Amygdala (tissue), 56 donors: ENCODE measurements at places on chromosomes 1 and 21.

DNA sequence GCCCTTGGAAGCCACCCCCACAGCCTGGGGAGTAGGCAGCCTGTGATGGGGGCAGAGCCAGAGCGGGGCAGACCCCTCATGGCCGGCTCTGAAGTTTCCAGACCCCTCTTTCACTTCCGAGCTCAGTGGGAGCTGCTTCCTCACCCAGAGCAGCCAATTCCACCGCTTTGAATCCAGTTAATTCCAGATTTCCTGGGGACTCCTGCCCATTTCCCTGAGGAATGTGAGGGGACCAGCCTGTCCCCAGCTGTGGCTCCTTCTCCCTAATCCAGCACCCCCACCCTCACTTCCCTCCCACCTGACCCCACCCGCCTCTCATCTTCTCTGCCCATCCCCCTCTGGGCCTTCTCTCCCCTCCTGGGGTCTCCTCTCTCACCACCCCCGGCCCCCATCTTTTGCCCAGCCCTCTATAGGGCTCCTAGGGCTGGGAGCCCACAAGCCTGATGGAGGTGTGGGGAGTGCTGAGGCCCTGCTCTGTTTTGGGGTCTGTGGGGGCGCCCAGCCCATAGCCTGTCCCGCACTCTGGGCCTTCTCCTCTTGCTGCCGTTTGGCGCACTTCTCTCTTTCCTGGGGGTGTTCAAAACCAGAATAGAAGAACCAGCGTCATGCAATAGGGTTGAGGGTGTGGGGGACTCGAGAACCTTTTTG lies 26.2 kb upstream of the TNFRSF1B start:
- DNase-seq, result no peak

GRCh38 chr1:22971611-22972405 lies 858 bp downstream of the LACTBL1 start:
- DNase-seq, result no peak

DNA sequence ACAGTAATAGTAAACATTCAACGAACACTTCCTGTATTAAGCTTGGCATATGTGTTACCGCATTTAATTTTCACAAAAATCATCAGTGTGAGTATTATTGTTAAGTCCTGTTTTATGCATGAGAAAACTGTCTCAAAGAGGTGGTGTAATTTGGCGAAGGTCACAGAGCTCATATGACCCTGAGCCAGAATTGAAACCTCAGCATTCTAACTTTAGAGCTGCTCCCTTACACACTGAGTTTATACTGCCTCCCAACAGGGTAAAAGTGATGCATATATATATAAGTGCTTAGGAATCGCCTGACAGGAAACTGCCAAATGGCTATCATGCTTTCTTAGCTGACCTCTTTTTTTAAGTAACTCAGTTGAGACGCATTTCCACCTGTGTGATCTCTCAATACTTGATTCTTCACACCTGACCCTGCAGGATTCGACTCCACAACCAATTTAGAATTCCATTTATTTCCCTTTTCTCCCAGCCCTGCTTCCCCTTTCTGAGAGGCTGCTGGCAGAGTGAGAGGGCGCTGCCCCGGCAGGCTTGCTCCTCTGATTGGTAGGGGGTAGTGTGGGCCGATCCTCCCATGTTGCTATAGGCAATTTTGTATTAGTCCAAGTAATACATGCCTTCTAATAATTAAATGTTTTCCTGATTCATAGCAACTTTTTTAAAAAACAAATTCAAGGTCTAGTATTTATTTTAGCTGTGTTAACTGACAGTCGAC lies 40.5 kb downstream of the ZBTB40 start:
- DNase-seq, result no peak

- DNase-seq, result no peak
Measured at GRCh38 chr21:34897828-34898227, 151.3 kb downstream of the RUNX1 start.

DNA sequence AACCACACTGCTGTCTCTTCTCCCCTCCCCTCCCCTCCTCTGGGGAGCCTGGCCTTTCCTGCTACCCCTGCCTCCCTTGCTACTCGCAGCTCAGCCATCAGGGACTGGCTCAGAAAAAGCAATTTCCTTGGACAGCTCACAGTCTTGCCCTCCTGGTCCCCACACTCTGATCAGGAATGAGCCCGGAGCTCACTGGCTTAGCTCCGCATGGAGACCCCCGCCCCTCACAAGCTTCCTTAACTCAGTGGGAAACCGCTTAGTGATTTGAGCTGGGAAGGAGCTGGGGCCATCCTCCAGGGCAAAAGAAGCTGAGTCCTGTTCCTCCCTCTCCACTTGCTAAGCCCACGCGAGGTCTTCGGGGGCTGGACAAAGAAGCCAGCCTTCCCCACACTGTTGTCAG lies 70.3 kb upstream of the ACTL8 start:
- DNase-seq, result no peak

DNA sequence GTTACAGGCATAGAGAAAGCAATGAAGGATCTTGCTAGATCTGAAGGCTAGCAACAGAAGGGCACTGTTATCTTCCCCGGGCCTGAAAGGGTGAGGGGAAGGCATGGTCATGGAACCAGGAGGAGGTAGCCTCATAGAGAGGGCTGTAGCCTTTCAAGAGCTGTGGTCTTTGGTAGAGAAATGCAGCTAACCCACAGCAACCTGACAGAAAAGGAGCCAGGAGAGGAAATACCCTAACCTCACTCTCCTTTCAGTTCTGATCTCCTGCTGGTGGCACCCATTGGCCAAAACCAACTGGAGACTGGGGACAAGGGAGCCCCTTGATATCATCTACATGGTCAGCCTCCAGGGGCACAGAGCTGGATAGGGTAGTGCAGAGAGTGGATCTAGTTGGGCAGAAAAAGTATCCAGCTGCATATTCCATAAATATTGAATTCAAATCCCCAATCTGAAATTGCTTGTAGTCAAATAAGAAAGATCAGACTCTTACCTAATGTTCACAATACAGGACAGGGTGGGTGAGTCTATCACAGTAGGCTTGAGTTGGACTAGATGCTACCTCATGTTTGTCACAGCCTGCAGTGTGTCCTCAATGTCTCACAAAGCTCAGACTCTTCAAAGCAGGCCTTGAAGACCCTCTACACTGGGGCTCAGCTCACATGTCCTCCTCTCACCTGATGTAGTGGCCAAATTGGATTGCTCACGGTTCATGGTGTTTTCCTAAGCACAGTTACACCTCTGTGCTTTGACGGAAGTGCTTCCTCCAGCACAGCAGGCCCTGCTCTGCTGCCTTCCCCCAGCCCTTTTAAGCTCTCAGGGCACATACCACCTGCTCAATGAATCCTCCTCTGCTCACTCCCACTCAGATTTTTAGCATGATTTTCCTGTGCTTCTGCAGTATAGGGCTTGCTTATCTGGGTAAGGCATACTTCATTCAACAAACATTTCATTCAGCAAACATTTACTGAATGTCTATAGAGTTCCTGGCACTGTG lies 74.1 kb upstream of the JUN start:
- no peak for DNase-seq

- no peak for DNase-seq
Measured at GRCh38 chr1:247147781-247148180, 24.0 kb downstream of the ZNF124 start.

DNA sequence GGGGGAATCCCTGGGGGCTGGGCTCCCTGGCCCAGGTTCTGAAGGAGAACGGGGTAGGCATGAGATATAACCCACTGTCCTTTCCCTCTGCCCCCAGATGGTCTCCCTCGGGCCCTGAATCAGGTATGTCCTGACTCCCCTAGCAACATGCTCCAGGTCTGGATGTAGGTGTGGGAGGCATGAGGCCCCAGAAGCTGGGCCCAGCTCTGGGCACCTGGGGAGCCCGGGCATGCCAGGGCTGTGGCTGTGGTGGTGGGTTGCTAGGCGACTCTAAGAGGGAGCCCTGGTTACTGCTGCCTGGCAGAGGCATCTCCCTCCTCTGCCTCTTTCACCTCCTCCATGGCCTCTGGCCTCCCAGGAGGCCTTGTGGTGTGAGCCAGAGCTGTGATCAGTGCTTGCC lies 16.2 kb downstream of the FOXO6 start:
- DNase-seq, result no peak

DNA sequence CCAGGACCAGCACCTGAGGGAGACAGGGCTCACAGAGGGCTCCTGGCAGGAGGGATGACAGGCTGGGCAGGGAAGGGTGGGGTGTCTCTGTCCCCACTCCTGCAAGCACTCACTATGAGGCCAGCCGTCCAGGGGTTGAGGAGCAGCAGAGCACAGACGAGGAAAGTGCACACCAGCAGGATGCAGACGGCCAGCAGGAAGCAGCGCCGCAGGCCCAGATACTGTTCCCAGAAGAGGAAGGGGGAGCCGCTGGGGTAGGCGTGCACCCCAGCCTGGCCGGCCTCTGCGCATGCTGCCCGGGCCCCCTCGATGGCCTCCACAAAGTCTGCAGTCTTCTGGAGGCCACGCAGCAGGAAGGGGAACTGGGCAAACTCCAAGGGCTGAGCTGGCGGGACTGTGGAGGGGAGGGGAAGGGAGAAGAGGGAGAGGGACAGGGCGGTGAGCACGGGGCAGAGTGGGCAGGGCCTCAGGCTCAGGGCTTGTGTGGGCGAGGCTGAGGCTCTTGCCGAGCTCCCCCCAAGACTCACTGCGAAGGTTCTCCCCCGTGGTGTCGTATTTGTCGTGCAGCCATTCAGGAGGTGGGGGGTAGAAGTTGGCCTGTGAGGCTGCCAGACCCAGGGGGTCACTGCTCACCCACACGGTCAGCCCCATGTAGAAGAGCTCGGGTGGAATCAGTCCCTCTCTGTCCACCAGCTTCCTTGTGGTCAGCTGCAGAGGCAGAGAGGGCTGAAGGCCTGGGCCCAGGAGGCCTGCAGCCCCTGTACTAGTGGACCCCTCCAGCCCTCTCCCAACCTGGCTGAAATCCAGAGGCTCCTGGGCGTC lies 16.5 kb downstream of the PTCH2 start:
- DNase-seq, result no peak

GRCh38 chr21:44408226-44408625 lies 47.1 kb upstream of the LRRC3 start:
- no peak for DNase-seq

GRCh38 chr21:28554660-28555475 lies 437.8 kb downstream of the LTN1 start:
- DNase-seq, result no peak

GRCh38 chr1:169368406-169368769 lies 393 bp downstream of the BLZF1 start:
- DNase-seq, result no peak

DNA sequence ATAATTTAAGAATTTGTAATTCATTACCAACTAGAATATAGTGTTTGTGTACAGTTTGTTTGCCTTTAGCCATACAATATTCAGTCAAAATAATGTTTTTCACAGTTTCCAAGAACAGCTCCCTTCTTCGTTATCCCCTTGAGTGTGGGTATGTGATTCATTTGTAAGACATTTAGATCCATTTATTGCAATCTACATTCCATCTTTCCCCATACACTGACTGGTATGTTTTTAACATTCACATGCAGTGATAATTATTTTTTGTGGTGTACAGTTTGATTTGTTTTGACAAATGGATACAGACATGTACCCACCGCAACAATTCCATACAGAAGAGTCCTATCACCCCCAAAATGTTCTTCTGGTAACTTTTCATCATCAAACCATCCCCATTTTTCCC lies 589.1 kb upstream of the ADAMTS5 start:
- no peak for DNase-seq

DNA sequence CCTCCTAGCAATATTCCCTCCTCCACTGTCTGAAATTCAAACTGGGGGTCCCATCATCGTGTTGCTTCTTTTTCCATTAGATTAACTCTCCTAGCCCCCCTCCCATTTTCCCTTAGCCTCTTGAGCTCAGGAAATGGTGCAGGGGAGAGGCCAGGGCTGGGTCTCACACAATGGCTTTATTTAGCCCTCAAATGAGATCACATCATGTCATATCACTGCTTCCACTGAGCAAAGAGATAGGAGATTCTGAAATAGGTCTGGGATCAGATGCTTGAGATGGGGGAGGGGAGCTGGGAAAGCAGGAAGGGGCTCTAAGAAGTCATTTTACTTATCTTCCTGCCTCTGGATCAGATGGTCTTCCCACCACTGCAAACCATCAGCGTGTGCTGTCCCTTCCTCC lies 17.8 kb upstream of the ARHGEF2 start:
- no peak for DNase-seq

DNA sequence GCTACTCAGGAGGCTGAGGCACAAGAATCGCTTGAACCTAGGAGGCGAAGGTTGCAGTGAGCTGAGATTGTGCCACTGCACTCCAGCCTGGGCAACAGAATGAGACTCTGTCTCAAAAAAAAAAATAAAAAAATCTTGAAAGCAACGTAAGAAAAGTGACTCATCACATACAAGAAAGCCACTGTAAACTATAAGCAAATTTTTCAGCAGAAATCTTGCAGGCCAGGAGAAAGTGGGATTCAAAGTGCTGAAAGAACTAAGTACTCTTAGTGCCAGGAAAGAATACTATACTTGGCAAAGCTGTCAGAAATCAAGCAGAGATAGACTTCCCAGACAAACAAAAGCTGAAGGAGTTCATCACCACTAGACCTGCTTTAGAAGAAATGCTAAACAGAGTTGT lies 4.4 kb upstream of the HMGN1 start:
- DNase-seq, result no peak

DNA sequence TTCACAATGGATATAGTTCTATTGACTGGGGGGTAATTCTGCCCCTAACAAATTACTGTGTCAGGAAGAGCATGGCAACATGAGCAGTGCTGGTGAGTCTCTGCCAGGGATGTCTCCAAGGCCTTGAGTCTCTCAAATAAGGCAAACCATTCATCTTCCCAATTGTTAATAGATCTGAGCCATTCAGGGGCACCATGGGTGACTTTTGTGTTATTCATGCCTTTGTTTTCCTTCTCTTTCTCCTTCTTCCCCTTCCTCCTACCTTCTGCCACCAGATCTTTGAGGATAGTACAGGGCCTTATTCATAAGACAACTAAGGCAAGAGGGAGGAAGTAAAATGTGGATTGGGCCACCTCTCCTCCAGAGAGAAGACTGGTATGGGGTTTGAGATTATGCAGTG lies at the start of gene RGSL1:
Gene RGSL1 (plus strand): TSS at position 60 of the 400 bp plus-strand sequence. CDS start 20 bp downstream, at position 80.
- no peak for DNase-seq

GRCh38 chr1:225413708-225414375 lies 14.0 kb downstream of the LBR start:
- DNase-seq, result no peak

GRCh38 chr1:166272851-166273250 lies 106.0 kb upstream of the FAM78B start:
- DNase-seq, result no peak

DNA sequence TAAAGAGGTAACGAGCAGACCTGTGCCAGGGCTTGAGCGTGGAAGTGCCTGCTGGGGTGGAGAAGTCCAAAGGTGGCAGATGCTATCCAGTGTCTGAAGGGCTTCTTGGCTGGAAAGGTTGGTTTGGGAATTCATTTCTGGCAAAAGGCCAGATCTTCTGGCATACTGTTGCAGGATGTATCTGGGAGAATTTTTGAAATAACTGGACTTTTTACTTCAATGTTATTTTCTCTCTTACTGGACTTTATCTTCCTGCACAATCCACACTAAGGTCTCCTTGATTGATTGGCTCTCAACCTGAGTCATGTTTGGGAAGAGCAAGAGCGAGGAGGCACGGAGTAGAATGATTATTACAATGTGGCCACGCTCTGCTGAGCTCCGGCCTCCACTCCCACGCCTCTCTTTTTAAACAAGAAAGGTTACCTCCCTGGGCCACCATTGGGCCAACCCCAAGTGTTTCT lies 278.4 kb downstream of the TM2D1 start:
- DNase-seq, result no peak
